ENCODE measurements at places on chromosomes 2 and 18. TPM values are rescaled to one million over a fixed set of nuclear protein-coding genes. Genes with fewer than 3 reads are reported as not detected.

GRCh38 chr18:28149810-28150420 is 27.0 kb downstream of the CDH2 start:
- DNase-seq, result no peak

GRCh38 chr2:238703436-238703835 is 144.4 kb upstream of the TWIST2 start:
- DNase-seq, result no peak

GRCh38 chr2:33706410-33706809 is 107.3 kb upstream of the FAM98A start:
- DNase-seq, result no peak

Gene ALPP
- total RNA-seq, result not detected

GRCh38 chr2:149768320-149768799 is 180.8 kb upstream of the MMADHC start:
- DNase-seq, result no peak

Gene WDFY1
- 156 TPM for total RNA-seq

DNA sequence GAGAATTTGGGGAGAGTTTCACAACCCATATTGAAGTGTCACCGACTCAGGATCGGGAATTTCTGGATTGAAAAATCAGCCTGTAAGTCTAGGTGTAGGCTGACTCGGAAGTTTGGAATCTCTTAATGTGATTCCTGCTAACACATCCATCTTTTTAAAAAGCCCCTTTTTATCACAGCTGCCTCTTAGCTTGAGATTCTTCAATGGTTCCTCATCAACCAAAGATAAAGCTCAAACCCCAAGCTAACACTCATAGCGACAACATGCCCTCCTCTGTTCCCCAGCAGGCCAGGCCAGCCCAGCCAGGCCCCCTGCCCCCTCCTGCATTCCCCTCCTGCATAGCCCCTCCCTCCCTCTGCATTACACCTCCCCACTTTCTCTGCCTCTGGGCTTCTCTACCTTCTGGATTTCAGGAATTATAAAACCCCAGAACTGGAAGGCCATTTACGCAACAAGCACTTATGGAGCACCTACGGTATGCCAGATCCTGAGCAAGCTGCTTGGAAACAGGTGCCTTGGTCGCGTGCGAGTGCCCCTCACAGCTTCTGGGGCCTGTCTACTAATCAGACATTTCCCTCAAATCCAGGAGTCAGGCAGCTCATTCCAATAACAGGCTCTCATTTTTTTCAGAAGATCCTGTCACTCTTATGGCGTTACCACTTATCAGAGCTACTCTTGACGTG is 63.4 kb downstream of the EMX1 start:
- DNase-seq, result peak; percentile 85

Gene SPP2
- total RNA-seq, result not detected

- DNase-seq, result no peak
Measured at GRCh38 chr2:236823041-236823629, 253.5 kb downstream of the ACKR3 start.
